ENCODE measurements at places on chromosomes 12 and 14.

- DNase-seq, result peak; percentile 79
Measured at GRCh38 chr12:106147956-106148355, 9.2 kb upstream of the NUAK1 start.

DNA sequence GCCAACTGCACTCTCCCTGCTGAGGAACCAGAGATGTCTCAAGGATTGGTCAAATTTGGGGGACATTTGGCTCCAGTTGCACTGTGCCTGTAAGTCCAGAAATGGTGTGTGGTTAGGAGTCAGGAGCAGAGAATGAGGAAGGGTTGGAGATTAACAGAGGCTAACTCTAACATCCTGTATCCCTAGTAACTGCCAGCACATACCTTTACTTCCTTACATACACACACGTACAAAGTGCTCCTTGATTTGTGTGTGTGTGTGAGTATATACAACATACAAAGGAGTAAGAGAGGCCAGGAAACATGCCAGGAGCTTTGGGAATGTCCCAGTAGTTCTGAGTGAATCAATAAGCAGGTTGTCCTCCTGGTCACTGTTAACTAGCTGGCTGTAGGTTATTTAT is 39.8 kb upstream of the NRXN3 start:
- no peak for DNase-seq

- no peak for DNase-seq
Measured at GRCh38 chr12:127078577-127079350, 1188.2 kb upstream of the TMEM132C start.

DNA sequence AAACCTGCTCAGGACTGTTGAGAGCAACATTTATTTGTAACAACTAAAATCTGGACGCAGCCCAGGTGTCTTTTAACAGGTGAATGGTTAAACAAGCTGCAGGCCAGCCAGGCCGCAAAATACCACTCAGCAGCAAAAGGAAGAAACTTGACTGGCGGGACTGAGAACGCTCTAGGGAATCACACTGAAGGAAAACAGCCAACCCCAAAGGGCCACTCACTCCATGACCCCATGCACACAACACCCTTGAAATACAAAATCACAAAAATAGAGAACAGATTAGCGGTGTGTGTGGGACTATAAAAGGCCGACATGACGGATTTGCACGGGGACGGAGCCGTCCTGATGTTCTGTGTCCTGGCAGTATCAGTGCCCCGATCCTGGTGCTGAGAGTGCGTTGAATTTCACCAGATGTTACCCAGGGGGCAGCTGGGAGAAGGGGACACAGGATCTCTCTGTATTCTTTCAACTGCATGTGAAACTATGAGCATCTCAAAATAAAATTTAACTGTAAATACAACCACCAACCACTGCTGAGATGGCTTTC is 23.0 kb downstream of the VPS37B start:
- no peak for DNase-seq

DNA sequence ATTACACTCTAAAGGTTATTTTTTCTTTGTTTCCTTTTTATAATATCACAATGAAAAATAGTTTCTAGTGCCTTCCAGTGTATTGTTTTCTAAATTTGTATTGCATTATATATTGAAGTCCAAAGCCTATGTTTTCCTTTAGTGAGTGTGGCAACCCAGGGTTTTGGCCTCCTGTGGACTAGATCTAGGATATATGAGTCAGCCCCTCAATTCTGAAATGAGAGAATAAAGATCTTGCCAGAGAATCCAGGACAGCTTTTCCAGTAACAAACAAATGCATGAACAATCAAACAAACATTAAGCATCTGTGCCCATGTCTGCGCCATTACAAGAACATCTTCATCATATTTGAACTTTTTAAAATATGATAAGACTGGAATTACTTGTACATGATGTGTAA is 70.7 kb upstream of the SSTR1 start:
- DNase-seq, result no peak

DNA sequence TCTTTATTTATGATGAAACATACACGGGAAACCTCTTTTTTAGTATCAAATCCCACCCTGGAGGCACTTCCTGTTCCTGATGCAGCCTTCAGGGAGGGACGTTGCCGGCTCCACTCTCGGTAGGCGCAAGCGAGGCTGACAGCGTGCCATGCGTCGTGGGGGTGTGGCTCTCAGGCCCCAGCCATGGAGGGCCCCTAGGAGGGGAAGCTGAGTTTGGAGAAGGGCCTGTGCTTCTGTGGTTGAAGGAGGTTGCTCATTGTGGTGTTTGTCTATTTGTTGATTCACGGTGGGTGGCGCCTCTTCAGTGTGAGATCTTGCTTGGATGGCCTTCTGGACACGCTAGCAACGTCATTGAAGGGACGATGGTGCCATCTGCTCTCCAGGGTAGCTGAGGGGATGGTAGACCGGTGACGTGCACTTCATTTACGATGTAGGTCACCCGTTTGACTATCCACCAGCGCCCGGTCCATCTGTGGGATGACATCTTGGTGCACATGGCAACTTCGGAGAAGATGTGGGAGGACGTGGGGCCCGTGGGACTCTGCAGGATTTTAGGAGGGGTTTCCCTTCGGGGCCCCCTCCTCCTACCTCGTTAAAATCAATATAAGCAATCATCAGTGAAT is 126.3 kb upstream of the RTL1 start:
- DNase-seq, result no peak

- peak; percentile 23 for DNase-seq
Measured at GRCh38 chr14:105389976-105390848, 8.1 kb upstream of the TEX22 start.

GRCh38 chr14:65560340-65561027 is 148.0 kb downstream of the FUT8 start:
- DNase-seq, result no peak

DNA sequence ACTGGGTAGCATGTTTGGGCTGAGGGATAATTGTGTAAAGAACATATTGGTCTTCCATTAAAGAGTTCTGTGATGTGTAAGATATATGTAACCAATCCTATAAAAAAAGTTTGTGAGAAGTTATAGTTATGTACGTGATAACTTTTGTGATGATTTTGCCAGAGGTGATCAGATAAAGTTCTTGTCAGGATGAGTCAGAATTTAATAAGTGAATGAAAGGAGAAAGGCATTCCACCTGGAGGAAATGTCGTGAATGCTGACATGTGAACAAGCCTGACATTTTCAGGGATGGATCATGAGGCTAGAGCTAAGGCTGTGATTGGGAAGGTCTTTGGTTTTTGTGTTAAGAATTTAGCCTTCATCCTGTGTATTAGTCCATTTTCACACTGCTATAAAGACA is 241.5 kb downstream of the SNAPC1 start:
- DNase-seq, result no peak

Data from midbrain (tissue), 1 donor.